Activated CD8-positive, alpha-beta memory T cell treated with anti-CD3 and anti-CD28 coated beads, Interleukin-2, amount 10 ng/mL, durations not matched to agents 7 days and 5 days (primary cell): ENCODE measurements at places on chromosomes 1 and 21. TPM values are rescaled to one million over a fixed set of nuclear protein-coding genes. Genes with fewer than 3 reads are reported as not detected.

DNA sequence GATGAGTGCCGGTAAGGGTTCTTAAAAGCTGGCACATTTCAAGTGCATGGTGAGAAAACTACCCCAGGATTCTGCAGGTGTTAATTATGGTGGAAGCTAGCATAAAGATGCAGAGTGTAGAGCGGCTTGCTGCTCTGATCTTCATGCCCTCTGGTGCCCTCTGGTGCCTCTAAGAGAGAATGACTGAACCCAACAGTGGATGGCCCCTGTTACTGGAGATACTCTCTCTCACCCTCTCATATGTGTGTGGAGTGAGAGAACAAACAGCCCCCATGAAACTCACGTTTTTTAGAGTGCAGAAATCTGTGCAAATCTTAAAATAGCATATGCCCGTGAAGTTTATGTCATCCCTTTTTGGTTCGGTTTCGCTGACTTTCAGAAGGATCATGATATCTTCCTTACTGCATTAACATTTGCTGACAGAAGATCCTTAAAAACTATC lies 90.0 kb downstream of the GRIK1 start:
- H3K4me1 ChIP-seq: no peaks in the 10 kb centered on the region
- no peaks in the 10 kb centered on the region for H3K36me3 ChIP-seq
- no peak overlapping the region for H3K27ac ChIP-seq
- H3K4me3 ChIP-seq: no peak overlapping the region
- peak; percentile 59 for DNase-seq
- H3K27me3 ChIP-seq: no peaks in the 10 kb centered on the region

DNA sequence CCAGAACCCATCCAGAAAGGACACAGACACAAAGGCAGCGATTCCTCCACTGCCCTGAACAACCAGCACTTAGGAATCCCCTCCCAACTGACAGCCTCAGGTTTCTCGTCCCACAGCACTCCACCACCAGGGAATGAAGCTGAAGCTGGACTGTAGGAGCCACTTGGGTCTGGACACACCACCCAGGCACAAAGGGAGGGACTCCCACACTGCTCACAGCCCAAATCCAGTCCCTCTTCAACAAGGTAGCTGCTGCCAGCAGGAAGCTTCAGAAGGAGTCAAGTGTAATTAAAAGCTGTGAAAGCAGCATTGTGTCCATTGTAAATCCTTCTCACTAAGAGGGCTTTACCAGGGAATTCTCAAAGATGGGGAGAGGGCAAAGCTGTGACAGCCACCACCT lies 29.0 kb downstream of the LMX1A start:
- no peak for DNase-seq
- no peaks in the 10 kb centered on the region for H3K4me1 ChIP-seq

The HNRNPR gene
- total RNA-seq: 222 TPM

- H3K27ac ChIP-seq: no peak overlapping the region
- H3K27me3 ChIP-seq: no peaks in the 10 kb centered on the region
- H3K36me3 ChIP-seq: peaks cover 59% of the 10 kb centered on the region
- H3K4me1 ChIP-seq: peaks cover 14% of the 10 kb centered on the region
Measured at GRCh38 chr1:46256523-46256922, 9.0 kb downstream of the RAD54L start.

- peak overlapping the region; percentile 35 for H3K27ac ChIP-seq
- no peak for DNase-seq
- H3K36me3 ChIP-seq: no peaks in the 10 kb centered on the region
- H3K4me1 ChIP-seq: peaks cover 28% of the 10 kb centered on the region
- H3K4me3 ChIP-seq: peak overlapping the region; percentile 89
Measured at GRCh38 chr1:26169198-26169554, 413 bp upstream of the C1orf232 start.
